ENCODE measurements at places on chromosomes 4 and X. TPM values are rescaled to one million over a fixed set of nuclear protein-coding genes. Genes with fewer than 3 reads are reported as not detected.

The PDE6B gene
- polyA plus RNA-seq = 41.4 TPM

The DMRTC1 gene
- polyA plus RNA-seq = not detected

The PLP1 gene
- polyA plus RNA-seq = 7.2 TPM

The SCD5 gene
- 42.0 TPM for polyA plus RNA-seq

The SAGE1 gene
- polyA plus RNA-seq = not detected

The SOX3 gene
- not detected for polyA plus RNA-seq

The CSAG2 gene
- not detected for polyA plus RNA-seq

The NSUN7 gene
- 20.2 TPM for polyA plus RNA-seq

The MAGEA8 gene
- polyA plus RNA-seq = 0.43 TPM

The ALPK1 gene
- 20.6 TPM for polyA plus RNA-seq

The HHIP gene
- polyA plus RNA-seq = 3.0 TPM

The FAM9C gene
- polyA plus RNA-seq = 0.25 TPM

The BBS7 gene
- polyA plus RNA-seq = 31.1 TPM

The PAGE4 gene
- 0.30 TPM for polyA plus RNA-seq

The TRIM61 gene
- 5.1 TPM for polyA plus RNA-seq

The WDR17 gene
- 16.2 TPM for polyA plus RNA-seq

The AMBN gene
- 0.80 TPM for polyA plus RNA-seq

The RPL9 gene
- polyA plus RNA-seq = 562 TPM

GRCh38 chrX:23826653-23827052 is 43.7 kb downstream of the SAT1 start:
- DNase-seq = no peak

- no peak for DNase-seq
Measured at GRCh38 chrX:154791467-154791866, 13.8 kb downstream of the MPP1 start.

DNA sequence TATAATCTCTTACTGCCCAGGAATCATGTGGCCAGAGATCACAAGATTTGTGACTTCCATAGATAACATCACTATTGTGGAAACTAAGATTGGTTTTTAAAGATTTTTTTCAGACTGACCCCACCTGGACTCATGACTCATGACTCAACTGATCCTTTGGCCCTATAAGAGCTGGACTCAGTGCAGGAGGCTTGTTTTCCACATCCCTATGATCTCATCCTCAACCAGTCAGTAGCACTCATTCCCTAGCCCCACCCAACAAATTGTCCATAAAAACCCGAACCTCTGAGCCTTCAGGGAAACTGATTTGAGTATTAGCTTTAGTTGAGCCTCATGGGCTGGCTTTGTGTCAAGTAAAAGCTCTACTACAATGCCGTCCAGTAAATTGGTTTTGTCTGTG is 7.9 kb upstream of the NOCT start:
- no peak for DNase-seq

DNA sequence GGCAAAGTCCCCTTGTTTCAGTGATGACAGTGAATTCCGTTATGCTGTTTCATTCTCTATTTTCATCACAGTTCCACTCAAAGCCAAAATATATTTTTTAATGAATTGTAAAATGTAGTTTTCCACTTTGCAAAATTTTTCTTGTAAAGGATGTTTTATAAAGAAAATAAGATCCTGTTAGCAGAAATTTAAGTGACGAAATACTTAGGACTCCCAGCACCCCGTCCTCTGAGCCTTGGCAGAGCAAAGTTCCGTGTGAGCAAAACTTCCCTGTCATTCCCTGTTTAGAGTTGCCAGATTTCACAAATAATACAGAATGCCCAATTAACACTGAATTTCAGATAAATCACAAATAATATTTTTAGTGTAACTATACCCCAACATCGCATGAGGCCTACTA is 81.0 kb upstream of the RBPJ start:
- no peak for DNase-seq

- DNase-seq = no peak
Measured at GRCh38 chrX:39605183-39605582, 492.6 kb downstream of the BCOR start.

DNA sequence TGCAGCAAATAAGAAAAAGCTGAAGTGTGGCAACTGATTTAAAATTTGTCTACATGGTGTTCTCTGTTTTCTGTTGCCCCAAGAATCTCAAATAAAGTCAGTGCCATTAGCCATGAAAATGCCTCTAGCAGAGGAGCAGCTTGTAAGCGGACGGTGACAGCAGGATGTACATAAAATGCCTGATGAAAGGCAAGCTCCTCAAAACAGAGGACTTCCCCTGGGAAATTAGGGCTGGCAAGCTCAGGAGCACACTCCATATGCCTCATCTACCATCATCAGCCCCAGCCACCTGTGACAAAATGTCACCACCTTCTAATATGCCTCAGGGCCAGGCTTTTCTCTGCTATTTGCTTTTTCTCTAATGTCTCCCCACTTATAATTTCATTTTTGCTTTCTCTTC is 54.5 kb downstream of the ASB9 start:
- no peak for DNase-seq

DNA sequence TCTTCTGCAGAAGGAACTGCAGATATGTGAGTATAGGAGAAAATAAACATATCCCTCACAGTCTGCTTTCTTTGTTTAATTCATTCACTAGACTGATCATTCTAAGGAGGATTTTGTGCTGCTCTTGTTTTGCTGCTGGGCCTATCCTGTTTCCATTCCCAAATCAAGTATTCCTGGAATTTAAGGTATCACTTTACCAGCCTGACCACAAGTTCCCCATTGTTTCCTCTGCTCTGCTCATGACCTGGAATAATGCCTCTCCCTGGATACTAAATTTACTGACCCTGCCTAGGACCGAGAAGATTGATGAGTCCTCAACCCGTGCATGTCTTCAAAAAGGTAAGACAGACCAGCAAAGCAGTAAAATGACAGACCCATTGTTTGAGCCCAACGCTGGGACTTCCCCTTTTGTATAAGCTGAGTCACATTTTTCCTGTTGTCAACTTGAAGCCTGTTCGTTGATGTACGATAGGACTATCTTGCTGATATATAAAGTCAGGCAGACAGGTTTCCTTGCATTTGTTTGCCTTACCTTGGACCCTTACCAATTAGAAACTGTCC is 85.5 kb upstream of the TET2 start:
- DNase-seq = peak; percentile 42

DNA sequence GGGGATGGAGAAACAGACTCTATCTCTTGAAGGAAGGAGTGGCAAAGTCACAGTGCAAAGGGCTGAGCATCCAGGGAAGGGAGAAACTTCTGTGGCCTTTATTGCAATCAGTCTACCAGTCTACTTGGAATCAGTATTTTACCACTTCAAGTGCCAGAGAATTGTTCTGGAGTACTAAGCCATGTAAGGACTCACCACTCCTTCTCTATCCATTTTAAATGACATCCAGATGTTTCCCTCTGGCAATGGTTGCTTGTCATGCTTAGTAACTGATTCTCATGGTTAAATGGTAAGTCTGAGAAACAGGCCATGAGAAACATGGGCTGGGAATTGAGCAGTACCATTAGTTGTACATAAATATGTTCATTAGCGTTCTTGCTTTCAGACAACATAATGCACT is 21.1 kb upstream of the SMIM10 start:
- DNase-seq = no peak

DNA sequence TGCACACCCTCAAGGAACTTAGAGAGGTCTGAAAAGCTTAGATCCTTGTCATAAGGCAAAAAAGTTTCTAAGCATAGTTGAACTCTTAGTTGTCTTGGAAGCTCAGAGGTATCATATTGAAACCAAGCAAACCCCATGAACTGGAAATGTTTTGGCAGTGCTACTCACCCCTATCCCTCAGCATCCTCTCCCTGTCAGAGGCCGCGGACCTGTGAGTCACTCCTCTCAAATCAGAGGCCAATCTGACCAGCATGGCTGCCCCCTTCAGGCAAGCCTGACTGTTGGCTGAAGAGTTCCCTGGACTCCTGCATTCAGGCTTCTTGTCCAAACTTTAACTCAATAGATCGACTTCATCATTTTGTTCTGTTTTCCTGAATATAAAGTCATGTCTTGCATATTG is 69.4 kb downstream of the KCNIP4 start:
- DNase-seq = no peak

GRCh38 chrX:15158736-15159406 is 111.0 kb downstream of the ASB9 start:
- DNase-seq = no peak

- DNase-seq = no peak
Measured at GRCh38 chrX:41189156-41189555, 103.9 kb downstream of the USP9X start.

DNA sequence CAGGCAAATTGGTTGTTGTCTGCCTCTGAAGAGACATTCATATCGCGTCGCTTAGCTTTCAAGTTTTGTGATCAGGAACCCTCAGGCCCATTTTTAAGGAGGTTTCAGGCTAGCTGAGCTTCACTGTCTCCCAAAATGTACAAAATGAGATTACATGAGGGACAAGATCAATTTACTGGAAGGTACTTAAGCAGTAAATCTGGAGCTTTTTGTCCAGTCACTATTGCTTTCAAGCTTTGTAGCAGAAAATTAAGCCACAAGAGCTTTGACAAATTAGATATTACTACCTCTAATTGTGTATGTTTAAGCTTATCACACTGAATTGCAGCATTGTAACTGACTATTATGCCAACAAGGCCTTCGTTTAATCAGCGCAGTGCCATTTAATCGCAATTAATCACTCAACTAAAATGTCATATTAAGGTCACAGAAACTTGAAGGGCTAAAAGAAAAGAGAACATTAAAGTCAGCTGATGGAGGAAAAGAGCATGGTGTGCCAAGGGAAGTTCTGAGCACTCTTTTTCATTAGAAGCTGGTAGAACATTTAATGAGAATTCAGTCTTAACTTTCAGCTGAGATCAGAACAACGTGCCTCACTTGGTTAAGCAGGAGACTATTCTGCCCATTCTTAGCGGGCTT is 353.0 kb downstream of the FBXO8 start:
- DNase-seq = no peak

- no peak for DNase-seq
Measured at GRCh38 chrX:109619771-109620170, 5.2 kb downstream of the KCNE5 start.

DNA sequence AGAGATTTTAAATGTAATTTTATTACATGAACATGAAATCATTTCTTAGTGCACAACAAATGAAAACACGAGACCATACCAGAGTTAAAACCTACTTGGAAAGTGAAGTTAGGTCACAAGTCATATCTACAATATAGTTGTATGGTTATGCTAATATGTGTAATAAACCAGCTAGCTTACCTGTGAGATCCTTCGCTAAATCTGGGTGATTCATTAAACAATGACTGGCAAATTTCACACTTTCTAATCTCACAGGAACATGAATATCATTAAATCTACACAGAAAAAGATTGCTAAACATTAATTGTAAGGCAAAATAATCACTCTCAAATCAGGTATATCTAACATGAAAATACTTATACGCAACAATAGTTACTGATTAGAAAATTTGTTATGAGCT is 67.6 kb downstream of the PDS5A start:
- no peak for DNase-seq

DNA sequence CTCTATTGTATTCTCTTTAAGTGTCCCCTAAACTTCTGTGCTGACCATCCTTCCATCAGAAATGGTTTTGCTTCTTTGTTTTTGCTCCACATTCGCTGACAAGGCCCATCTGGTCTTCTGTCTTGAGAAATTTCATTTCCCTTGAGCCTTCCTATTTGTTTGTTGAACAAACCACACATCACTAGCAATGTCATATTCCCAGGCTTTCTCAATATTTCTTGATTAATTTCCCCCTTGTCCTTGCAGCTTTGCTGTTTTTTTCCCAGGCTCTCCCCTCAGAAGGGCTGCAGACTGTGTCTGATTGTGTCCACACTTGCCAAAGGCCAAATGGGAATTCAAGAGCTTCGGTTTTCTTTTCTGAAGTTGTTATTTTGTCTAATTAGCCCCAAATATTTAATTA is 158.9 kb downstream of the MID1IP1 start:
- no peak for DNase-seq

DNA sequence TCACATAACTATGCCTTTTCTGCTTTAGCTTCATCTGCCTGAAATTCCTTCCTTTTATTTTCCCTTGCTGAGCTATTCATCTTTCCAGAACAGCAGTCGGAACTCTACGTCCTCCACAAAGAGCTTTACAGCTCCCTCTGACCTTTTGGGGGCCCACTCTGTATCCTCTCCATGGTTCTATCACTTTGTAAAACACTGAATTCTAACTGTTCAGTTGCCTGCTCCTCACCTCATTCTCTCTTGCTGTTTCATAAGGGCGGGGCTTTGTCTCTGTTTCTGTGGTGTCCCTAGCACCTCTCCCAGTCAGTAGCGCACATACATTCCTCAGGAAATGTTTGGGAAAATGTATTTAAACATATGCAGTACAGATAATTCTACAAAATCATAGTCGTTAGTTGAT is 737.0 kb downstream of the RAB28 start:
- no peak for DNase-seq

GRCh38 chr4:128675083-128675482 is 134.4 kb upstream of the JADE1 start:
- DNase-seq = no peak

- no peak for DNase-seq
Measured at GRCh38 chr4:174141876-174142275, 141.6 kb downstream of the FBXO8 start.

- DNase-seq = no peak
Measured at GRCh38 chr4:110705440-110705782, 82.5 kb upstream of the PITX2 start.

DNA sequence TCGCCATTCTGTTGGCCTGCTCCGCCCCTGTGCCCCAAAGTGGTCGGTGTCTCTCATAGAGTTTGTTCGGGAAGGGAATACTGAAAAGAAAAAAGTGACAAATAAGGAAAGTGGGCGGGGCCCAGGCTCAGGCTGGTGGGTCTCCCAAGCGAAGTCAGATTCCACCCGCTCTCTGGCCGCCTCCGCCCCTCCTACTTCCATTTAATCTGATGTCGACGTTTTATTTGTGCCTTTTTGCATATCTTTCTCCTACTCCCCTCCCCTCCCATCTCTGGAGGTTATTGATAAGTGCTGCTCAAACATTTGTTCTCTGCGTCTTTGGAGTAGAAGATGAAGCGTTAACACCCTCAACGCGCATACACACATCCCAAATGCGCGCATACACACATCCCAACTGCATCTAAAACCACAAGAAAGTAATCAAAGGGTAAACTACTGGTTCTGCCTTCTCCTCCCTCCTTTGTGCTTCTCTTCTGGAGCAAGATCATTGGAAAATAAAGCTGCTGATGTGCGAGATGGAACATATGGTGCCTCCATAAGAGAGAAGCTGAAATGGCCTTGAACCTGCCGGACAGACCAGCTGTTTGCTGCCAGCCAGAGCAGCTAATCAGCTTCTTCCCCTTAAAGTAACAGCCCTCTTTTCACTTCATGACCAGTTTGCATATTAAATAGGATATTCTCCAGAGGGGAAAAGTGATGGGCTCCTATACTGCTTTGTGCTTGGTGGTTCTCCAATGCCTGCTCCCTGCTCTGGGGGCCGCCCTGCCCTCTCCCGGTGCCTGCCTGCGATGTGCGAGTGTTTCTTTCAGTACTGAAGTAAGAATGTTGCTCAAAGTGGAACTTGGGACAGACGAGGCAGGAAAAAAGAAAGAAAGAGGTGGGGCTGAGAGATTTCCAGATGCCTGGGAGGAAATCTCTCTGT is 3.1 kb downstream of the MAMLD1 start:
- no peak for DNase-seq

DNA sequence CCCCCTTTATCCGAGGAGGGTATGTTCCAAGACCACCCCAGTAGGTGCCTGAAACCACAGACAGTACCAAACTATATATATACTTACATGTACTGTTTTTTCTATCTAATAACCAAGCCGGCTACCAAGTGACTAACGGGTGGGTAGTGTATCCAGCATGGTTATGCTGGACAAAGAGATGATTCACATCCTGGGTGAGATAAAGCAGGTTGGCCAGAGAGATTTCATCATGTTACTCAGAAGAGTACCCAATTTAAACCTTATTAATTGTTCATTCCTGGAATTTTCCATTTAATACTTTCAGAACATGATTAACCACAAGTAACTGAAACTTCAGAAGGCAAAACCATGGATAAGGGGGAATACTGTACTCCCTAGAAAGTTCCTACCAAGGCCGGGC is 46.5 kb downstream of the RFC1 start:
- DNase-seq = no peak
